Activated CD4-positive, alpha-beta T cell treated with anti-CD3 and anti-CD28 coated beads, Interleukin-2, Interleukin-4, amounts not matched to agents 100 ng/mL and 50 ng/mL, durations not matched to agents 16 hours and 8 hours (primary cell): ENCODE measurements at places on chromosomes 16 and 17.
A peak's percentile ranks its signal among the peaks of the same experiment; 100 is the strongest.

DNA sequence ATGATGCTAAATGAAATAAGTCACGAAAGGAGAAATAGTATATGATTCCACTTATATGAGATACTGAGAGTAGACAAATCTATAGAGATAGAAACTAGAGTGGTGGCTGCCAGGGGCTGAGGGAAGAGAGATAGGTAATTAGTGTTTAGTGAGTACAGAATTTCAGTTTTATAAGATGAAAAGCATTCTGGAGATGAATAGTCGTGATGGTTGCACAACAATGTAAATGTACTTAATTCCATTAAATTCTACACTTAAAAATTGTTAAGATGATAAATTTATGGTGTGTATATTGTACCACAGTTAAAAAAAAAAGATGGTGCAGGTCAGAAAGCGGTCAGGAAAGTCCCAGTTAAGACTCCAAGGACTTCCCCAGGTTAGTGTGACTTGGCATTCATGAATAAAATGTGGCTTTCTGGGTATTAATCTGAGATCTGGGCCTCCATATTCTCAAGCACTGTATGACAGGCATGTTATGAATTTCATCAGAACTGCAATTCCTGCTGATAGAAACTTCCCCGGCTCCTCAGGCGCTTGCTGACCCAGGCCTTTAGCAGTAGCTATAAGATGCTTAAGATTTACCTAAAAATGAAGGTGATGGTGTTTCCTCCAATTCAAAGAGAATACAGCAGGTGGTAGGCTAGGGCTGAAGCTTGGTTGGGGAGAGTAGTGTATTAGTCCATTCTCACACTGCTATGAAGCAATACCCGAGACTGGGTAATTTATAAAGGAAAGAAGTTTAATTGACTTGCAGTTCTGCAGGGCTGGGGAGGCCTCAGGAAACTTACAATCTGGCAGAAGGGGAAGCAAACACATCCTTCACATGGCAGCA is 115.3 kb upstream of the SOX9 start:
- DNase-seq, result no peak

- peak; percentile 9 for DNase-seq
These were observed 5.9 kb downstream of the SLC38A7 start for GRCh38 chr16:58678716-58679115.

- no peak for DNase-seq
These were observed 10.3 kb downstream of the CNTNAP4 start for GRCh38 chr16:76287466-76287865.

DNA sequence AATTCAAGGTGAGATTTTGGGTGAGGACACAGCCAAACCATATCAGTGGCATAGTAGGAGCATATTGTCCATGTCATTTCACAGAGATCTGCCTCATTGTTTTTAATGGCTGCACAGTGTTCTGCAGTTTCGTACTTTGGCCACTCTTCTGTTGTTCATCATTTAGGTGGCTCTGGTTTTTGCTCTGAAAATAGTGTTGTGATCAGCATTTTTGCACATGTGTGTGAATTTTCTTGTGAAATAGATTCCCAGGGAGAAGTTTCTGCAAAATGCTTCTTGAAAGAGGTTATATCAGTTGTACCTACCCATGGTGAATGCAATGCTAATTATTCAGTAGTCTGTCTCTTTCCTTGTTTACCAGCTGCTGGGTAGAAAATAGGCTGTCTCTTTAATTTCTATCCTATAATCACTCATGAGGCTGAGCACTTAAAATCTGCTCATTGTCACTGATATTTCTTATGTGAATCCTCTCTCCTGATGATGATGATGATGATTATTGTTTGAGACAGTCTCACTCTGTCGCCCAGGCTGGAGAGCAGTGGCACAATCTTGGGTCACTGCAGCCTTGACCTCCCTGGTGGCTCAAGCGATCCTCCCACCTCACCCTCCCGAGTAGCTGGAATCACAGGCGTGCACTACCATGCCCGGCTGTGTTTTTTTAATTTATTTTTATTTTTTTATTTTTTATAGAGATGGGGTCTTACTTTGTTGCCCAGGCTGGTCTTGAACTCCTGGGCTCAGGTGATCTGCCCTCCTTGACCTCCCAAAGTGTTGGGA is 10.5 kb downstream of the LCMT1 start:
- no peak for DNase-seq

DNA sequence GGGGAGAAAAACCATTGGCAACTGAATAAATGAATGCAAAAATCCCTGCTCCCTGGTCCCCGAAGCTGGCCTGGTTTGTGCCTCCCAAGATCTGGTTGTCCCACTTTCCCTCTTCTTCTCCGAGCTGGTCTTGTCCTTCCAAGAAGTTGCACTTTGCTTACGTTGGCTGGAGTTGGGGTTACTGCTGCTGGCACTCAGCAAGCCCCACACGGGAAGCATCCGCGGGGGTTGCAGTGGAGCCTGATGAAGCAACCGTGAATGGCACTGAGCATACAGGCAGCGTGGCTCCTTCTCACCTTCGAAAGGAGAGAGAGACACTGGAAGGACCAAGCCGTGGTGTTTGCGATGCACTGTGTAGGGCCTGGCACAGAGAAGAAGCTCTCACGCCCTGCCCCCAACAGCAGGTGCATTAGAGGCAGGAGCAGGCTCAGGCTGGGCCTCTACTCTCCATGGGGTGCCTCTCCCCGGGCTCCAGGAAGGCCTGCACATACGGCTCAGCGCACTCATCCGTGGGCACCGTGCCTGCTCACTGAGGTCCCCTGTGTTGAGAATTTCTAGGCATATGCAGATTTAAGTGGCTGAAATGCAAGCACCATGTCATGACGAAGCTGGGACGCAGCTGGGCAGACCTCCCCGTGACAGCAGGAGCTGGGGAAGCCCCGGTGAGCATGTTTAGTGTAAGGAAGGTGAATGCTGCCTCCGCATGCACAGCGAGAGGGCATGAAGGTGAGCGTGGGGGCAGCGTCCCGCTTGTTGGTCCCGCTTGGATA is 12.1 kb downstream of the CA5A start:
- DNase-seq, result no peak

DNA sequence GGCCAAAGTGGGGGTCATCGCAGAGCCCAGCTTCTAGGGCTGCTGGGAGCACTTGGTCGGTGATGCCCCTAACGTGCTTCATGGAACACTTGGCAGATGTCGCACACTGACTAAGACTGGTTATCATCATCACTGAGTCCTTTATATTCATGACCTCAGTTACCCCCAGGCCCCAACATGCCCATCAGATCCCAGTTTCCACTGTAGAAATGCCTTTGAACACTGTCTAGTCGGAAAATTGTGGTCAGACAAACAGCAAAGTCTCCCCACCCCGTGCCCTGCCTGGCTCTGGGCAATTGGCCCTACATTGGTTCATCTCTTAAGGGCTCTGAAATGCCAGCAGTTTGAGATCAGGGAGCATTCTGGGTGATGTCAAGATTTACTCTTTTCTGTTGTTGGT is 51.3 kb downstream of the NKD1 start:
- no peak for DNase-seq

- DNase-seq, result no peak
These were observed 32.1 kb upstream of the SREBF1 start for GRCh38 chr17:17868641-17869522.

DNA sequence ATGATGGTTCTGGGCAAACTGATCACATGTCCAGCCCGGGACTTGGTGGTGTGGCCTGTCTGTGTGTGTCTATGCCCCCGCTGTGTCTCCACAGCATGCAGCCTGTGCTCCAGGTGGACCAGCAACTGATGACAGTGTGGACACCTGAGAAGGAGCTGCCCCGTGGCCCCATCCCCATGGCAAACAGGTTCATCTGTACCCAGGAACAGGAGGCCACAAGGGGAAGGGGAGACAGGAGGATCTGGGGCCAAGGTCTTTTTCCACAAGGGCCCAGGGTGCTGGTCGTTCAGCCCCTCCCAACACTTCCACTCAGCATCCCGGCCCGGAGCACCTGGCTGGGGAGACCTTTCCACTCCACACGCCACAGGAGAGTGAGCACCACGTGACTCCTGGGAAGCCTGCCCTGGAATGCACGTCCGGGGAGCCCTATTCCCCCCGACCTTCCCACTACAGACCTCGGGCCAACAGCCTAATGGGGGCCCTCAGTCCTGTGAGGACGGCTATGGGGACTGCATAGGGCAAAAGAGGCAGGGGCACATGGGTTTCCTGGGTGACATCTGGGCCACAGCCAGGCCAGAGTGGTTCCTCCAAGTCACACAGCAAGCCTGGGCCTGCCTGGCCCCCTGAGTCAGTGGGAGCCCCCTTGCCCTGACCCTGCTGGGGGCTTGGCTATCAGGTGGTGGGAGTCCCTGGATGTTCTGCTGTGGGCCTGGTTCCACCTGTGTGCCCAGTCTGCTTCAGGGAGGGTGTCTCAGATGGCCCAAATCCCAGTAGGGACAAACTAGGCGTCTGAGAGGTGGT is 20.8 kb upstream of the NXPH3 start:
- DNase-seq, result no peak

DNA sequence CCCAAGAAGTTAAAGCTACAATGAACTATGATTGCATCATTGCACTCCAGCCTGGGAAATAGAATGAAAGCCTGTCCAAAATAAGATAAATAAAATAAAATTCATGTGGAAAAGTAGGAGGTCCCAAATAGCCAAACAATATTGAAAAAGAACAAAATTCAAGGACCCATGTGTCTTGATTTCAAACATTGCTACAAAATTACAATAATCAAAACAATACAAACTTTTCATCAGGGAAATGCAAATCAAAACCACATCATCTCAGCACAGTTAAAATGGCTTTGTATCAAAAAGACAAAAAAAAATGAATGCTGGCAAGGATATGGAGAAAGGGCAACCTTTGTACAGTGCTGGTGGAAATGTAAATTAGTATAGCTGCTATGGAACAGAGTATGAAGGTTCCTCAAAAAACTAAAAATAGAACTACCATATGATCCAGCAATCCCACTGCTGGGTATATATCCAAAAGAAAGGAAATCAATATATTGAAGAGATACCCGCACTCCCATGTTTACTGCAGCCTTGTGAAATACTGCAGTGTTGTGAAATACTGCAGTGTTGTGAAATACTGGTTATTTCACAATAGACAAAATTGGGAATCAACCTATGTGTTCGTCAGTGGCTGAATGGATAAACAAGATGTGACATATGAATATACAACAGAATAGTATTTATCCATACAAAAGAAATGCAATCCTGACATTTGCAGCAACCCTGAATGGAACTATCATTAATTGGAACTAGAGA is 24.5 kb upstream of the ZNF287 start:
- DNase-seq, result no peak

DNA sequence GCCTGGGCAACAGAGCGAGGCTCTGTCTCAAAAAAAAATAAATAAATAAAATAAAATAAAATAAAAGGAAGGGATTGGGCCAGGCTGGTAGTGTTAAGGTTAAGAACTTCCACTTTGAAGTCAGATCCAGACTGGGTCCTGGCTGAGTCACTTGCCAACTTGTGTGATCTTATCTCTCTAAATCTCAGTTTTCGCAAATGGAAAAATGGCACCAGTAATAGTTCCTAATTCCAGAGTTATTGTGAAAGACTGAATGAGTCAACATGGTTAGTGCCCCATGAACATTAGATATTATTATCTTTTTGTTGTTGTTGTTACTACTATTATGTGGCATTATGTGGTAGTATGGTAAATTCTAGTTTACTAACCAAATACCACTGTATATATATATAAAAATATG is 188.0 kb upstream of the AXIN2 start:
- DNase-seq, result no peak

DNA sequence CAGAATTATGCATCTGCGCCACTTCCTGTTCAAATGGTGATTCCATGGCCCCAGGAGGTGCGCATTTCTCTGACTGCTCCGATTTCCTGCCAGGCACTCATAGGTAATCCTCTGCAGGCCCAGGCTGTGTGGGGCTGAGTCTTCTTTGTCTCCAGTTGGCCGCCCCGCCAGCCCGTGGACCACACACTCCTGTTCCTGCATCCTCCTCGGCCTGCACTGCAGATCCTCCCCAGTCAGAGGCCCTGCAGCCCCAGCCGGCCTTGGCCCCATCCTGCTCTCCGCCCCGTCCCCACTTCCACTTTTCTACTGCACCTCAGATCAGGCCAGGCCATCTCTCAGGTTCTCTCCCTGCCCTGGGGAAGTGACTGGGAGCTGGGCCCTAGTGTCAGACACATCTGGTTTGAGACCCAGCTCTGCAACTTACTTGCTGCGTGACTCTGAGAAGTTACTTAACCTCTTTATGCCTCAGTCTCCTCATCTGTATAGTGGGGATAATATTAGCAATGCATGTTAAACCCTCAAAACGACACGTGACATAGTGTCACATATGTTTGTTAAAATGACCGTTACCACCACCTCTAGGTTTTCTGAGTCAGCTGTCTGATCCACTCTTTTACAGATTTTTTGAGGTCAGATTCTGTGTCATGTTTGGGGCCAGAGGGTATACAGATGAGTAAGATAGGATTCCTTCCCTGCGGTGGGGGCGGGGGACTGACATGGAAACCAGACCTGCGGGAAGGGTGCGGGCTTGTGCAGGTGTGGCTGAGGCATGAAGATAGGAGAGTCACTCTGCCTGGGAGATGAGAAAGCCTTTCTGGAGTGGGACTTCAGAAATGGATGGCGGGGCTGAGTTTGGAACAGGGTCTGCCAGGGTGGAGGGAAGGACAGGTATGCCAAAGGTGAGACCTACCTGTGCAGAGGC is 12.8 kb downstream of the RAB11FIP4 start:
- no peak for DNase-seq

DNA sequence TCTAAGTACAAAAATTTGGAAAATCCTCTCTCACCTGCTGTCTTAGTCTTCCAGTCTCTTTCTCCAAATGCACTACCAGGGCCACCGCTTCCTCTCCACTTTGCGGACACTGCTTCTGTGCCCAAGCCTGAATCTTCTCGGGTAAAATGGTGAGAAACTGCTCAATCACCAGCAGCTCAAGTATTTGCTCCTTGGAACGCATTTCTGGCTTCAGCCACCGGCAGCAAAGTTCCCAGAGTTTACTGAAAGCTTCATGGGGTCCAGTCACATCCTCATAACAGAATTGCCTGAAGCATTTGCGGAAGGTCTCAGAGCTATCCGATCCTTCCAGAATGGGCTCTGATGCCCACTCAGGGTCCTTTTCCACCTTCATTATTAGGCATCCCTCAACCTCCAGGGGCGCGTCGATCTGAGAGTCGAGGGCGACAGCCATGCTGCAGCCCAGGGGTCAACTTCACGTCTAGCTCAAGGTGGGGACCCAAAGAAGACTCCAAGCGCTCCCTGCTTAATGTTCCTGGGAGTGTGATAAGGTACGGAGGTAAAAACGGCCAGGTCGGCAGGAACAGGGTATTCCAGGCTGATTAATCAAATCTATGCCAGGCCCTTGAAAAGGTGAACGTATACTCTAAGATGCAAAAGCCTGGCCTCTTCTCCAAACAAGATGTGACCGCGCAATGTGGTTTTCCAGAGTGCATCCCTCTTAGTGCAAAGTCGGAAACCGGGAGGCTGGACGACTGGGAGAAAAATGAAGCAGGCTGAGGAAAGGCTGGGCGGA is 763 bp downstream of the ZKSCAN2 start:
- DNase-seq, result no peak
